Left lung (tissue), 14 donors: ENCODE measurements at places on chromosomes 7 and 10. TPM values are rescaled to one million over a fixed set of nuclear protein-coding genes. Genes with fewer than 3 reads are reported as not detected.
A peak's percentile ranks its signal among the peaks of the same experiment; 100 is the strongest.

DNA sequence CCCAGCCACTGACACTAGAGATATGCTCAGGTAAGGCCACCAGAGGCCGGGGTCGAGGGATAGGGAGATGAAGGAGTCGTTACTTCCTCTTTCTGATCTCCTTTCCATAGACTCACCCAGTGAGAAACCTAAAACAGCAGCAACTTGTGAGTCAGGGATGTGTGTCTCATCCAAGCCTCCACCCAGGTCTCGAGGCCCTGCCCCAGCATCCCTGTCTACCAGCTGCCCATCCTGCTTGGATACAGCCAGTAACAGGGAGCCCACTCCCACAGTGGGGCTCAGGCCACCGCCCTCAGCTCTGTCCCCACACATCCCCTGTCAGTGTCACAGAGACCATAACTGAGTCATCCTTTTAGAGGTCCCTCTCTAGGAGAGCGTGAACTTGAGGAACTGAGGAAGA is 49.6 kb upstream of the CHST15 start:
- DNase-seq, result no peak

DNA sequence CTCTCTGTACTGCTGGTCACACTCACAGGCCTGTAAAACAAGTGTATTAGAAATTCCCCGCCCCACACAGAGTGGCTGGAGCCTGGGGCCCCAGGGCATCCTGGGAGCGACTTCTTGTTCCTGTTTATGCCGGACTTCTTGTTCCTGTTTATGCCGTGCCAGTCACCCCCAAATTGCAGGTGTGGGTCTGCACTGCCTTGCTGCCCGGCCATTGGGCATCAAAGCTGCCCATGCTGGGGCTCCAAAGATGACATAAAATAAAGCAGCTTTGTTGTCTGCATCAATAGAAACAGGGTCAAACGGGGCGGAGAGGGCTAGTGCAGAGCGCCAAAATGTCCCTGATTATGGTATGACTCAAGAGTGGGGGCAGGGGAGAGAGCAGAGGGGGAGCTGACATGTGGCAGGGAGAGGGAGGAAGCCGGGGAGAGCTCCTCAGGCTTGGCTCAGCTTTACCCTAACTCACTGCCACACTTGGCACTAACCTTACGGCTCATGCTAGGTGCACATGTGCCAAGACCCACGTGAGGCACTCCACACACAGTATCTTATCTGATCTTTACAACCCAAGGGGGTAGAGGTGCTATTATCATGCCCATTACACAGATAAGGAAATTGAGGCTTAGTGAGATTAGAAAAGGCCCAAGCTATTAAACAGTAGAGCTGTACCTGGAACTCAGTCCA is 98.4 kb downstream of the PIP4K2A start:
- peak; percentile 70 for DNase-seq

- peak; percentile 94 for DNase-seq
Measured at GRCh38 chr7:27130540-27131389, at the start of gene HOXA4. Gene HOXA4 (minus strand): TSS chr7:27130757. CDS start chr7:27130733, 24 bp downstream.

GRCh38 chr10:30803892-30804322 is 174.4 kb upstream of the LYZL2 start:
- no peak for DNase-seq

DNA sequence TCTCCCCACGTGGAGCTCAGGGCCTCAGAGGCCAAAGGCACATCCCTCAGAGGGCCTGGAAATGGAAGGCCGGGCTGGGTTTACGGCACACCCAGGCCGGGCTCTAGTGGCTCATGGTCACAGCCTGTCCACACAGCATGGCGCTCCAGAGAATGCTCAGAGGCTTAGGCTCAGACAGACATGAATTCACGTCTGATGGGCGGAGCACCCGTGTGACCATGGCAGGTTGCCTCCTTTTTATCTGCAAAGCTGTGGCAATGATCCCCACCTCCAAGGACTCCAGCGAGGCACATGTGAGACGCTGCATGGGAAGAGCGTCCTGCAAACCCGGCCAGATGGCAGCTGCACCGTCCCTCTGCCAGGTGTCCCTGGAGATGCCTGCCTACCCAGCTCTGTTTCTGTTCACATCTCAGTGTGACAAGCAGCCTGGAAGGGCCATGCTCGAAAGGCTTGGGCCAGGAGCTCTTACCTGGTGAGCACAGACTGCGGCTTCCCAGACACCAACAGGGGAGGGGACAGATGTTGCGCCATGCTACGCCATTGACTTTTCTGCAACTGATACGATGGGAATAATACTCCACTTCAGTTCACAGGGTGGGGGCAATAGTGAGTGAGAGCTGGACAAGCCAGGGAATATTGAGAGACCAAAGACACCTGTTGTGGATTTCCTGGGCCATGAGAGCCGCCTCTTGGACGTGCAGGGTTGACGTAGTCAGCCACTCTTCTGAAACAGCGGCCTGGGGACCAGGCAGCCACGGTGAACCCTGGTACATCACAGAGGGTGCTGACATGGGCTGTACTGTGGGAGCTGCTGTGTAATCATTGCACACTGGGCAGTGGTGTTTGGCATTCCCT is 34.4 kb upstream of the FAM20C start:
- no peak for DNase-seq

DNA sequence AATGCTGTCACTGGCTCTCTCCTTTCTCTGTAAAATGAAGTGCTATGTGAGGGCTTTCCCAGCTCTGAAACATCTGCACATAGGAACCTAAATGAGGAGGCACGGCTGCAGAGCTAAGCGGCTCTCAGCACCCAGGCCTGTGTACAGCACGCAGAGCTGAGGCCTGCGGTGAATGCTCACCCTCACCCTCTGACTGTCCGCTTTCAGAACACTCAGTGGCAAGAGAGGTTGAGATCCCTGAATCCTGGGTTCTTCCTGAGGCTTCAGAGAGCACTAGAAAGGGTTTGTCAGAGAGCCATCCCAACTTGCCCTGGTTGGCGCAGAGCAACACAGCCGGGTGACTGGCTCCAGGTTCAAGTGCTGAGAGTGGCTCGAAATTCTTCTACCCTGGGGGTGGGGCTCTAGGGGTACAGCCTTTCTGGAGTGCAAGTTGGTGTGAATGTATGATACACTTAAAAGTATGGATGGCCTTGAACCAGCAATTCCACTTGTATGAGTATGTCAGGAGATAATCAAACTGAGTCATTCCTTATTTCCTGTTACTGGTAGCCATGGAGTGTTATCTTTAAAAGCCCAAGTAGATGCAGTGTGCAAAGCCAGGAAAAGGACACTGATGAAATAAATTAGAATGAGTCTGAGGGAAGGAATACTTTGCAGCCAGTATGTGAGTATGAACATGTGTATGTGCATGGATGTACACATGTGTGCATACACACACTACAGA is 1.7 kb upstream of the CCDC201 start:
- DNase-seq, result no peak

GRCh38 chr7:43038254-43038653 is 74.2 kb upstream of the HECW1 start:
- DNase-seq, result no peak

MMD2 gene
- not detected for total RNA-seq
